Hematopoietic multipotent progenitor cell treated with erythropoietin and hydrocortisone succinate and interleukin-3 and kit ligand, for 17 days (in vitro differentiated cells): ENCODE measurements at places on chromosomes 1 and 21.

DNA sequence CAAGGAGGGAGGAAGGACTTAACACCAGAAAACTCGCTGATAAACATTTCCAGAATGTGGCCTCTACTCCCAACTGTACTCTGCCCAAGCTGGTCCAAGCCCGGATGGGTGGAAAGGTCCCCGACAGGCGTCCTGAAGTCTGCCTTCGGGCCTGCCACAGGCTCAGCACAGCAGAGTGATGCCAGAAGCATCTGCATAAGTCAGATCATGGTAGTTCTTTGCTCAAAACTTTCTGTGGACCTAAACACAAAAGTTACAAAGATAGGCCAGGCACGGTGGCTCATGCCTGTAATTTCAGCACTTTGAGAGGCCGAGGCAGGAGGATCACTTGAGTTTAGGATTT, 790 bp upstream of the UTS2 start:
- DNase-seq: no peak

- no peak for DNase-seq
Observed at GRCh38 chr1:3453891-3454810, at the start of gene ARHGEF16. Gene ARHGEF16 (plus strand): TSS chr1:3454665. CDS start chr1:3463085, 8,420 bp downstream.

DNA sequence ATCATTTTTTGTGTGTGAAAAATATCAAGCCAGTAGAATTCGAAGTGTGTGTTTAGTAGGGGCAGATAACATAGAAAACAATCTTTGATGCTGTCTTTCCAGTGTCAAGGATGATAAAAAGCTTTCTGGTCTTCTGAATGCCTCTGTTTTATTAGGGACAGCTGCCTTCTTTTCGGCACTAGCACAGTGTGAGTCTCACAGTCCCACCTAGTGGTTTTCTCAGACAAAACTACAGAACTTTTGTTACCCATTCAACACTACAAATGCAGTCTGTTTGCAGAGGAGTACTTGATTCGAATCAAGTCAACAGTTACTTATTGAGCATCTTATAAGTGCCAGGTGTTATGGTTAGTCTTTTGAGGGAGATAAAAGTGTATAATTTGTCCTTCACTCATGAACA, 30.6 kb upstream of the MCOLN3 start:
- DNase-seq: no peak

DNA sequence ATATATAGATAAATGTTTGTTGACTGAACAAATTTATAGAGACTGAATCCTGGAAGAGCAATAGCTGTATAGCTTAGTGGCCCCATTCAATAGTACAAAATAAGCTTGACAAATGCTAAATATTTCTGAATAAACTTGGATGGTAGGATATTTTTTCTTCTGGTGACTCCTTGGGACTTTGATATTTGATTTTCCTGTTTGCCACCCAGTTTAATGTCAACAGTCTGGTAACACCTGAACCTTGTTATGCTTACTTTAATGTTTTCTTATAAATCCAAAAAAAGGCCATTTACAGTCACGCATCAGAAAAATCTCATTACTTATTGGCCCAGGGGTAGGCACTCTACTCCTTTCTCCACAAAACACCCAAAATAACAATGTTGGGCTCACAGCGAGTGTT, 30.8 kb downstream of the WDR64 start:
- DNase-seq: no peak

GRCh38 chr1:36006941-36007500, 76.1 kb downstream of the AGO3 start:
- DNase-seq: no peak

- peak; percentile 83 for DNase-seq
Observed at GRCh38 chr1:204408074-204408507, 3.5 kb downstream of the PPP1R15B start.

DNA sequence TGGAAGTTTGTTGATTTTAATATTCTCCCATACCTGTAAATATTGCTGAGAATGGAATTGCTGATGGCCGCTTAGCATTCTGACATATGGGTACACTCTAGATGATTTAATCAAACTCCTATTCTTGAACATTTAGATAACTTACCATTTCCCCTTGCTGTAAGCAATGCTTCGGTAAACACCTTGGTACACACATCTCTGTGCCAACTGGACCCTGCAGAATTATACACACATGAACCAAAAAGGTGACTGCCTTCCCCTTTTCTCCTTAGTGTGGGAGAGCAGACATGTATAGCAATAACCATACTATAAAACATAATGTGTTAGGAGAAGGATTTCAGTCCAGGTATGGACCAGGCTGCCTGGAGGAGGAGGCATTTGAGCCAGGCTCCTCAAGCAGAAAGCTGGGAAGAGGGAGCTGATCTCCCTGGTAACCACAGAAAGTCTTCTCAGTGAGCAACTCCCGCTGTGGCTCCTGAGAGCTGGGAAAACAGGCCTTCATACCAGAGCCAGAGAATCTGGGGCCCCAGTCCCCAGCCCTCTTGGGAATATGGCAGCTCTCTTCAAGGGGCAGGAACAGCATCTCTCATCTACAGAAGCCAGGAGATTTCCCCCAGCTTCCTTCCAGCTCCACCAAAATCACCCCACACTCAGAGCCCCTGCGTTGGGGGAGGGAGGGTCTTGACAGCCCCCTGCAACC, 33.9 kb upstream of the CSF1 start:
- no peak for DNase-seq

DNA sequence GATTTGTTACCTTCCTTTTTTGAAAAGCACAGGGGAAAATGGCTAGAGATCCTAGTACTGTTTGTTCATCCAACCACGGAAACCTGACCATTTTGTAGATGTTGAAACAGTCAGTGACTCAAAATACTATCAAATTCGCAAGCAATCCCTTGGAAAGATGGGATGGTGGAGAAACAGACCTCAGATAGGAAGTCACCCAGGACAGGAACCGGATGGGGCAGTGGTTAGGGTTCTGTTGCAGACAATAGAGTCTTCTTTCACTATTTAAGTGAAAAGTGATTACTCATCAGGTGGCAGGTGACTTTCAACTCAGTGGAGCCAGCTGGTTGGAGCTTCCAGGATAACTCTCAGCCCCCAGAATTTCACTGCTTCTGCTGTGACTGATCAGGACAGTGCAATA, 17.0 kb downstream of the LHX4 start:
- no peak for DNase-seq

GRCh38 chr1:185969028-185969427, 234.8 kb downstream of the HMCN1 start:
- no peak for DNase-seq

DNA sequence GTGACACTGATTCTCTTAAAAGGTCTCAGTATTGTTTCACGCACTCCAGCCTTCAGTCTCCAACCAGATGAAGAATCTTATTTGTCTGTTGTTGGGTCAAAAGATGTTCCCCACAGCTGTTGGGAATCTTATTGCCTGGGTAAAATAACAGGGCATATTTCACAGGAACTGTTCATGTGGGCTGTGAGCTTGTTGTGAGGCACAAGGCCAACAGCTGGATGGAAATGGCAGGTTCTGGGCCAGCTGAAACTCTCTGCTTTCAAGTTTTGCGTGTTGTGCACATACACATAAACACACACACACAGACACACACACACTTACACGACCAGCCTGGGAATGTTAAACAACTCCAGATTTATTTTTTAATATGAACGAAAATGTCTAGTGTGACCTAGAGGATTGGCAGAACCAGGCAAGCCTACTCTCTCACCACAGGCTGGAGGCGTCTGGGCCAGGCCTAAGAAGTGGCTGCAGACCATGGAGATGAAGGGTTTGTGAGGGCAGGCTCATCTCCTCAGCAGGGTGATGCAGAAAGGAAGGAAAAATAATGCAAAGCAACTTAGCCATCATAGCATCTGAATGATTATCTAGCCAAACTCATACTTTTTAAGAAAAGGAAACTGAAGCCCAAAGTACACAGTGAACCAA, 357.0 kb downstream of the TTLL7 start:
- DNase-seq: no peak

DNA sequence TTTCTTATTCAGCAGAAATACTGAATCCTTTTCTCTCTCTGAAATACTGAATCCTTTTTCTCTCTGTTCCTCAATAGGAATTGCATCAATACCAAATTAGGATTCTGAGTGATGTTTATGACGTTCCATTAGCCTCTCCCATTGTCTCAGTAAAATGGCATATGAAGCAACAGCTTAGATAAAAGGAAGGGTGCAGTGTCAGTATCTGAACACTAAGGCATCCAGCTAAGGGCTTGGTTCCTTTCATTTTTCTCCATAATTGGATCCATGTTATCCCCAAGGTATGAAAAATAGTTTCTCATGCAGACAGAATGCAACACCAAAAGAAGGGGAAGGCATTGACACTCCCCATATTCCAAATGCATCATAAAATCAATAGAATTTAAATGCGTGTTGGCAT, 61.5 kb upstream of the RAVER2 start:
- no peak for DNase-seq

- no peak for DNase-seq
Observed at GRCh38 chr1:20071416-20071815, 1.4 kb downstream of the PLA2G5 start.

DNA sequence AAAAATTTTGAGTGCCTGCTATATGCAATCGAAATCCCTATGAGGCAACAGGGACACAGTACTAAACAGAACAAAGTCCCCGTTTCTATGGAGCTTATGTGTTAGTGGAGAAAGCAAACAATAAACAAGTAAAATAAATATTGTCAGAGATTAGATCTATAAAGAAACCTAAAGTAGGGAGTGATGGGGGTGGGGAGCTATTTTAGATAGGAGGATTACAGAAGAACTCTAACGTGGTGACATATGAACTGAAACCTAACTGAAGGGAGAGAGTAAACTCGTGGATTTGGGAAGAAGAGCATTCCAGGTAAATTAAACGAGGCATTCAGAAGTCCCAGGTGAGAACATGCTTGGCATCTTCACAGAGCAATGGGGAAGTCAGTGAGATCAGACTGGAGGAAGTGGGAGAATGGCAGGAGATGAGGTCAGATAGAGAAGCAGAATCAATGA, 154.5 kb downstream of the DENND1B start:
- DNase-seq: no peak

DNA sequence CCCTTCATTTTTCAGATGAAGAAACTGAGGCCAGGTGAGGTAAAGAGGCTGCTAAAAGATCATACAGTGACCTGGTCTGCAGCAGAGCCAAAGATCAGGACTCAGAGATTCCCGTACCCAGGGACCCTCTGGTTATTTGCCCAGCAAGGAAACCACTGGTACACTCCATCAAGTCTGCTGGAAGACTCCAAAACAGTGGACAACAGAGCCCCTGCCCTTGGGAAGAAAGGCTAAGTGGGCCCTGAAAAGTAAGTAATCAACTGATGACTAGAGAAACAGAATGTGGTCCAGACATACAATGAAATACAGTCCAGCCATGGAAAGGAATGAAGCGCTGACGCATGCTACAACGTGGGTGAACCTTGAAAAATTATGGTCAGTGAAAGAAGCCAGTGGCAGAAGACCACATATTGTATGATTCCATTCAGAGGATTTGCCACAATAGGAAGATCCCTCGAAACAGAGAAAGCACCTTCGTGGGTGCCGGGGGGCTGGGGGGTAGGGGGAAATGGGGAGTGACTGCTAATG, 106.4 kb downstream of the ETS2 start:
- no peak for DNase-seq

DNA sequence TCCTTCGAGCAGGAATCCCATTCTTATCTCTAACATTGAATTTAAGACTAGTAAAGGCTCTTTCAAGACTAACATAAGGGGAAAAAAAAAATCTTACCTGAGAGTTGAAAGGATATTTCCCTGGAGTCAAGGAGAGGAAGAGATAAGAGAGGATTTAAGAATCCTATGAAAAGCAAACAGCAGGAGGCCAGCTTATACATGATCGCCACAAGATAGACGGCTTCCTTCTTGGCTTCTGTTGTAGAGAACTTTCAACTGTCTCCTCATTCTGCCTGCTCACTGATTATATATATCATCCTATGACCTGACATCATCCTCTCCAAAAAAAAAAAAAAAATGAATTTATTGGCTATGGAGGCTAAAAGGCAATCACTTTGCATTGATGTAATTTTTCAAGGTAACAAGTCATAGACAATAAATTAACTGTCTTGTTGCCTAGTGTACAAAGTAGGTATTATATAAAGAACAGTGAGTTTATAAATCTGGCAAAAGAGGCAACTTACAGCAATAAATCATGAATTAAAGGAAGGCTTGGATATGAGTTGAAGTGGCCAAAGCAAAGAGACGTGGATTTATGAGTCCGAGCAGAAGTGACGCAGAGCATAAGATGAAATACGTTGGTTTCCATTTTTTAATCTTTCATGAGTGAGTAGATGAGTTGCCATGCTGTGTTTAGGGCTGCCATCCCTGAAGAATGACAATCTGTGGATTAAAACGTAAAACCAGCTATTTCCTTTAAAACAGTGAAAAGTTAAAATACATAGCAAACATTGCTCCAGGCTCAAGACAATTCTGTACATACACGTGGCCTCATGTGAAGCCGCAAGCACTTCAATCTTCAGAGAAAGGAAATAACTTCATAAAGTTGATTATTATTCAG, at the start of gene UTS2:
TSS of gene UTS2 (minus strand) at position 262 of the 880 bp plus-strand sequence. CDS start at position 200, 62 bp downstream.
- no peak for DNase-seq

GRCh38 chr21:16040601-16041000, 310.8 kb downstream of the USP25 start:
- no peak for DNase-seq

GRCh38 chr1:159965263-159965662, 11.2 kb upstream of the SLAMF9 start:
- no peak for DNase-seq

DNA sequence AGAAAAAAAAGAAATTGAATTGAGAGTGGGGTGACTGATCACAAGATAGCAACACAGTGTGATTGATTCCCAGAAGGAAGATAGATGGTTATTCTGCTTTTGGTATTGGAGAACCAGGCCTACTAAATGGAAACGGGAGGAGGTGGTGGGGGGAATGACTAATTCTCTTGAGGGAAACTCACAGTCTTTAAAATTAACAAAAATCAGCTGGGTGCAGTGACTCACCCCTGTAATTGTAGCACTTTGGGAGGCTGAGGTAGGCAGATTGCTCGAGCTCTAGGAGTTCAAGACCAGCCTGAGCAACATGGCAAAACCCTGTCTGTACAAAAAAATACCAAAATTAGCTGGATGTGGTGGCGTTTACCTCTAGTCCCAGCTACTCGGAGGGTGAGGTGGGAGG, 134.6 kb upstream of the PDE4B start:
- no peak for DNase-seq

- no peak for DNase-seq
Observed at GRCh38 chr1:156401681-156402081, 32.7 kb downstream of the RHBG start.

GRCh38 chr1:56819387-56819899, at the start of gene FYB2:
Gene FYB2 (minus strand): TSS chr1:56819404. CDS start chr1:56819290, 114 bp downstream.
- DNase-seq: no peak

GRCh38 chr1:153799566-153800465, 24.6 kb downstream of the SLC27A3 start:
- DNase-seq: no peak

- no peak for DNase-seq
Observed at GRCh38 chr1:108862017-108862610, 5.2 kb upstream of the AKNAD1 start.

DNA sequence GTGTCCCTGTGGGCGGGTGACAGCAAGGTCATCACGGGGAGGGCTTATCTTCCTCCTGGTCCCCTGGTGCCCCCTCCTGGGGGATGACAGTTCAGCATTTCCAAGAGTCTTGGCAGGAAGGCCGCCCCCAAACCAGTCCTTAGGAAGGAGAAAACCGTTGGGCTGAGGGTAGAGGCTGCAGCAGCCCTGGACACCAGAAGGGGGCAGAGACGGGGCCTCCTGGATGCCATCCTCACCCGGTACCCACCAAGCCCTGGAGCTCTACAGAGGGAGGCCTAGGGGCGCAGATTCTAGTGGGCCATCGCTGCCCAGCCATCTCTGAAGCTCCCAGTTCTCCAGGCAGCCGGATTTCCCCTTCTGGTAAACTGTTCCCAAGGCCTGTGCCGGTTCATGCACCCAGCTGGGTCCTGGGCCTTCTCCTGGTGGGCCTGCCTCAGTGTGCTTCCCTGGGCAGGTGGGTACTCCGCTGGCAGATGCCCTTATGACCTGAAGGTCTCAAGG, 14.8 kb upstream of the ZNF669 start:
- DNase-seq: no peak
